ENCODE measurements at places on chromosomes 16 and 17.

GRCh38 chr17:82983510-82984248, 95.7 kb upstream of the METRNL start:
- no peak for DNase-seq

DNA sequence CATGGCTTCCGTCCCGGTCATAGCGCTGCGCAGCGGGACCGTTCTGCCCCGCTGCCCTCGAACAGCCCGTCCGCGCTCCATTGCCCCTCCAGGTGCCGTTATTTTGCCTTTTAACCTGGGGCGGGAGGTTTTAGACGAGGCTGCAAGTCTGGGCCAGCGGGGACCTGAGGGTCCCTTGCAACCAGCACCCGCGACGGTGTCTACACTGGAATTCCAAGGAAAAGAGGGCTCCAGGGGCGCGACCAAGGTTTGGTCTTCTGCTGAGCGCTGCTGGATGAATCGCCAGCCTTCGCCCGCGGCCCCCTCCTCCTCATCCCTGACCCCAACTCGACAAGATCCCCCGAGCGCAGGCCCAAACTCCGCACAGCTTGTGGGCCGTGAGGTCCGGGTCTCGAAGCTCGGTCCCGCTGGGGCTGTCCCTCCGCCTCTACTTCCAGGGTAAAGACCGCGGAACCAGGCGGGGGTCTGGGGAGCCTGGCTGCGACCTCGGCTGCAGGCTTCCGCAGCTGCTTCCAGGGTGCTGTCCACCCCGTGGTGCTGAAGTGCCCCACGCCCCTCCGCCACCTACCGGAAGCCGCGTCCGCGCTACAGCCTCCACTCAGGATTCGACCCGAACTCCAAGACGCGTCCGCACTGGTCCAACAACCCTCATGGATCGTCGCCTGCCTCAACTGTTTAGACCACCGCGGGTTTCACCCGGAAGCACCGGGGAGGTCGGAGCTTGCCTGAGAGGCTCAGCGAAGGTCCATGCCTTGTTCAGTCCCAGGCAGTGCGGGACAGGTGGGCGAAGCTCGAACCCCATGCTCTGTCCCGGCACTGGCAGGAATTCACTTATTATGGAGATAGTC, 10.1 kb upstream of the CA4 start:
- peak; percentile 72 for DNase-seq

DNA sequence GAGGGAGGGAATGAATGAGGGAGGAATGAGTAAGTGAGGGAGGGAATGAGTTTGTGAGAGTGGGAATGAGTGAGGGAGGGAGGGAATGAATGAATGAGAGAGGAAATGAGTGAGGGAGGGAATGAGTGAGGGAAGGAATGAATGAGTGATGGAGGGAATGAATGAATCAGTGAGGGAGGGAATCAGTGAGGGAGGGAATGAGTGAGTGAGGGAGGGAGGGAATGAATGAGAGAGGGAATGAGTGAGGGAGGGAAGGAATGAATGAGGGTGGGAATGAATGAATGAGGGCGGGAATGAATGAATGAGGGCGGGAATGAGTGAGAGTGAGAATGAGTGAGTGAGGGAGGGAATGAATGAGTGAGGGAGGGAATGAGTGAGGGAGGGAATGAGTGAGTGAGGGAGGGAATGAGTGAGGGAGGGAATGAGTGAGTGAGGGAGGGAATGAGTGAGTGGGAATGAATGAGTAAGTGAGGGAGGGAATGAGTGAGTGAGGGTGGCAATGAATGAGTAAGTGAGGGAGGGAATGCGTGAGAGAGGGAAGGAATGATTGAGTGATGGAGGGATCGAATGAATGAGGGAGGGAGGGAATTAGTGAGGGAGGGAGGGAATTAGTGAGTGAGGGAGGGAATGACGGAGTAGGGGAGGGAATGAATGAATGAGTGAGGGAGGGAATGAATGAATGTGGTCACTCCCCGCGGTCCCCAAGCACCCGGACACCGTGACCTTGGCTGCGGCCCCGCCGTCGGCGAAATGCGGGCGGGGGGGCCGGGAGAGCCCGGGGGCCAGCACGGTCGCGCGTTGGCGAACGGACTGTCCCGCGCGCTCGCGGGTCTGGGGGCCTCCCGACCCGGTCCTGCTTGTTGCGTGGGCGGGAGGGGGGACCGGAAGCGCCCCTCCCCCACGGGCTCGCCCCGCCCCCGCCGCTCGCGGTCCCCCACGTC, 1.1 kb upstream of the UBE2I start:
- DNase-seq = no peak

DNA sequence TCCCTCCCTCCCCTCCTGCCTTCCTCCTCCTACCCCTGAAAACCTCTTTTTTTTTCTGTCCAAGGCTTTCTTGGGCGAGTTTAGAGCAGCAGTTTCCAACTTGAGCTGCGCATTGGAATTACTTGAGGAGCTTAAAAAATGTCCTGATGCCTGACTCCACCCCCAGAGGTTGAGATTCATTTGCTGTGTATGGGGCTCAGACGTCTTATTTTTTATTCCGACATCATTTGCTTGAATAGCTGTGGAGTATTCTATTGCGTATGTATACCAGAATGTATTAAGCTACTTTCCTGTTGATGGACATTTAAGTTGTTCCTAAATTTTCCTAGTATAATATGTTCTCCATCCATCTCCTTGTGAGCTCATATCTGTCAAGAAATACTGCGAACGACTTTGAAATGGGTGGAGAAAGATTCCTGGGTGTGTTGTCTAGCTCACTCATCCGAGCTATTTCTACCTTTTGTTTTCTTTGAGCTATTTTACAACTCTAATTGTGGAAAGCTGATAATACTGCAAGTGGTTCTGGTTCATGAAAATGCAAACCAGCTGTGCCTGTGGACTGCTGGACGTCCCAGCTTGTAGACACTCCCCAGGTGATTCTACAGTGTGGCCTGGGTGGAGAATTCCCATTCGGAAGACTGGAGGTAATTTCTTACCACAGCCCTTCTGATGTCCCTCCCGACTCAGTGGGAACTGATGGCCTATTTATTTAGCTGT, 40.5 kb downstream of the CMIP start:
- no peak for DNase-seq

DNA sequence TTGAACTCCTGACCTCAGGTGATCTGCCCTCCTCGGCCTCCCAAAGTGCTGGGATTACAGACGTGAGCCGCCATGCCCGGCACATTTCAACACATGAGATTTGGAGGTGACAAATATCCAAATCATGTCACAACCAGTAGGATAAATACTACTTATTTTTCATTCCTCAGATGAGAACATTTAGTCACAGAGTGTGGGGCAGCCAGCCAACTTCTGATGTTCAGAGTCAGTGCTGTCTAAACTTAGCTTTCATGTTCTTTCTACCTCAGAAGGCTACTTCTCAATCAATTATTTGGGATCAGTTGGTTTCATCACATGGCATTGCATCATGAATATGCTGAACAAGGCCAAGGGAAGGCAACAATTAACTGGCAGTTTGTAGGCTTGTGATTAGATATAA, 134.5 kb downstream of the CDH13 start:
- DNase-seq = no peak

GRCh38 chr17:17079761-17080160, 37.5 kb downstream of the MPRIP start:
- no peak for DNase-seq

- DNase-seq = no peak
These were observed 4.0 kb downstream of the GNA13 start for GRCh38 chr17:65052585-65052984.

All from activated naive CD4-positive, alpha-beta T cell treated with Interleukin-2 at 50 U/mL for 16 hours (primary cell).